ENCODE measurements at places on chromosomes 16 and 17.

GRCh38 chr16:3510416-3510815 is 9.6 kb downstream of the CLUAP1 start:
- DNase-seq: no peak

DNA sequence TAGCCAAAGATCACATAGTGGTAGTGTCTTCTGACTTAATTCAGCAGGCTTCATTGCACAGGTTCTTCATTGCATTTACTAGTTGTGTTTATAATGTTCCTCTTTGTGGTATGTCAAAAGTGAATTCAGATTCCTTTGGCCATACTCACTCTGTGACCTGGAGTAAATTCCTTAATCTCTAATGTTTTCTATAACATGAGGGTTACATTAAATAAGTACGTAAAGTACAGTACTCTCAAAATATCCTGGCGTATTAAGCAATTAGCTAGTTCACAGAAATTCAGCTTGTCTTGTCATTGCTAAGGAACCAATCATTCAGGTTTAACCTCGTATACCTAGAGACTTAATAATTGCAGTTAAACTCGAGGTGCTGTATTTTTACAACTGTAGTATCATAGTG is 4.2 kb downstream of the RPS6KB1 start:
- DNase-seq: no peak

GRCh38 chr17:13004336-13004735 is 13.5 kb downstream of the ELAC2 start:
- DNase-seq: no peak

DNA sequence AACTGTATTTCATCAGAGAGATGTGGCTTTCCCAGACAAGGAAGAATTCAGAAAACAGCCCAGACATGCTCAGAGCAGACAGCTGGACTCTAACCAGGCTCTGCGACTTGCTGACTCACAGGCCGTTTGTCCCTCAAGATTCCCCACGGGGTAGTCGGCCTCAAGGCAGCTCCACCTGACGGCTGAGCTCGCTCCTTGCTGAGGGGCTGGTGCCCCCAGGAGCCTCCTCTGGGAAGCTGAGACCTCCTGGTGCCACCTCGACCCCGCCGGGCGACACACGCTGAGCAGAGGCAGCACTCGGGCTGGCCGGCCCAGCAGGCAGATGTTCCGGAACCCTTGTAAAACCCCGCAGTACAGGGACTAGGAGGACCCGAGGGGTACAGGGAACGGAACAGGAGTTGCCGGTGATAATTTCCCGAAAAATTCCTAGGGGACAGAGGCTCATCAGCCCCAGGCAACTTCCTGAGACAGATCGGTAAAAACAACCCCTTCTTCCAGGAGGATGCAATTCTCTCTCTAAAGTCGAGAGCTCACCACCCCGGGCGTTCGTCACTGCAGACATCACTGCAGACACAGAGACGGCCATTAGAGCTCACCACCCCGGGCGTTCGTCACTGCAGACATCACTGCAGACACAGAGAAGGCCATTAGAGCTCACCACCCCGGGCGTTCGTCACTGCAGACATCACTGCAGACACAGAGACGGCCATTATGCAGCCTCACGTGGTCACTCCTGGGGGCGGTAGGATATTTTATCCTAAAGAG is 19.9 kb downstream of the RPH3AL start:
- no peak for DNase-seq
